ENCODE measurements at places on chromosomes 16 and 17. TPM values are rescaled to one million over a fixed set of nuclear protein-coding genes. Genes with fewer than 3 reads are reported as not detected.

The NPIPB2 gene
- 28.1 TPM for total RNA-seq

The CCL8 gene
- not detected for total RNA-seq

The EFCAB13 gene
- total RNA-seq: 1.2 TPM

The ZNF385C gene
- total RNA-seq: not detected

The CD300C gene
- total RNA-seq: not detected

The KRTAP2-1 gene
- not detected for total RNA-seq

The NACA2 gene
- not detected for total RNA-seq

GRCh38 chr16:66569827-66570405, 3.7 kb downstream of the CMTM1 start:
- no peaks in the 10 kb centered on the region for H3K36me3 ChIP-seq
- H3K27ac ChIP-seq: no peak overlapping the region
- no peak for DNase-seq

DNA sequence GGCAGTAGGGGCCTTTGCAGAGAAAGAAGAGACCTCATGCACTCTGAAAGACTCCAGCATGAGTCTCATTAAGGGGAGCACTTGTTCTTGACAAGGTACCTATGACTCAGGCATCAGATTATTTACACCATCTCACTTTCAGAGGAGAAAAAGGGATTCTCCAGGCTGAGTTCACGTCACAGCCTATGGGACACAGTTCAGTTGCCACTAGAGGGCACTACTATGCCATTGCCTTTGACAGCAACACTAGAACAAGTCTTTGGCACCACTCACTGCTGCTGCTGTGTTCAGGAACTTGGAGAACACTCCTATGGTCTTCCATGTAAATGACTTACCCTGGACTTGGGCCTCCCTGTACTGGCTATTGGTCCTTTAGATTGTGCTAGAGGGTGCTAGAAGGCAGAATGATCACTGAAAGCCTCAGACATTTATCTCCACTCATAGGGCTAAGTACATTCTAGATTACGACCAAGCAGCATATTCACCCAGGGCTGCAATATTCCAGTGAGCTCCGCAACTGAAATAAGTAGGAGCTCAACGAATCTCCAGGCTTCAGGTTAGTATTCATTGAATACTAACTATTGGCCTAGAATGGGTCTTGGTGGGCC, 225.1 kb upstream of the CA10 start:
- no peak for DNase-seq
- H3K36me3 ChIP-seq: no peaks in the 10 kb centered on the region
- H3K27me3 ChIP-seq: no peaks in the 10 kb centered on the region

DNA sequence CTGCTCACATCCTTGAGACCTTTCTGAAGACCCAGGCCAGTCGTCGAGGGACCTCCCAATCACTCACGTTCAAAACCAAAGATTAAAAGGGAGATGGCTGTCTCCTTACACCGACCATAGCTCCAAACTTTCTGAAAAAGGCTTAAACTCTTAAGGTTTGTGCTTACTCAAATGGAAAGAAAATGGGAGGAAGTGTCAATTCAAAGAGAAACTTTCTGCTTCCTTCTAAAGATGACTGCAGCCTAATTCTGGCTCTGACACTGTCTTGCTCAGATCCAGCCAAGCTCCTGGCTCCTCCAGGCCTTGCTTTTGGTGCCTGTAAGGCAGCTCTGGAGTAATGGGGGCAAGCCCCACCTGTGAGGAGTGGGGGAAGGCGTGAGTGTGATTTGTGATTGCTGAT, 54.9 kb upstream of the WSB1 start:
- DNase-seq: no peak
- no peak overlapping the region for H3K4me3 ChIP-seq
- peaks cover 9% of the 10 kb centered on the region for H3K4me1 ChIP-seq
- H3K27me3 ChIP-seq: no peaks in the 10 kb centered on the region
- no peak overlapping the region for H3K27ac ChIP-seq

DNA sequence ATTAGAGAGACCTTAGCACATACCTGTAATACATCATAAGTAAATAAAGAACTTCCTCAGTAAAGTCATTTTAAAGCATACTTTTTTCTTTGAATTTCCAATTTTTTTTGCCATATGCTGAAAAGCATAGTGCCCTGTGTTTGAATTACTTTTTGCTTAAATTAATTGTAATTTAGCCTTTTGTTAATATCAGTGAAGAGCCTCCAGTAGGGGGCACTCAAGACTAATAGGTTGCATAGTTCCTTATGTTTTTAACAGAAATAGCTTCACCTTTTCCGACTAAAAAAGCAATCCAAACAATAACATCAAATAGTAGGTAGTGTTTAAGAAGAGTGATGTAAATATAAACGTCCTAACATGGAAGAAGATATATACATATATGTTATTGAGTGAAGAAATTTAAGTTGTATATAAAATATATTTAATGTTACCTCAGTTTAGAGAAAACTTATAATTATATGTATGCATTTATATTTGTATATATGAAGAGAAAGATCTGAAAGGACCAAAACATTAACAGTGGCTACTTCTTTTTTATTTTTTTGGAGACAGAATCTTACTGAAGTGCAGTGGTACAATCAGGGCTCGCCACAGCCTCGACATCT, 18.6 kb downstream of the RAD51C start:
- no peak overlapping the region for H3K4me3 ChIP-seq
- no peaks in the 10 kb centered on the region for H3K27me3 ChIP-seq
- H3K4me1 ChIP-seq: no peaks in the 10 kb centered on the region
- no peak overlapping the region for H3K27ac ChIP-seq
- H3K36me3 ChIP-seq: peaks cover 22% of the 10 kb centered on the region

- H3K27ac ChIP-seq: no peak overlapping the region
- DNase-seq: peak; percentile 73
- H3K4me3 ChIP-seq: no peak overlapping the region
- no peaks in the 10 kb centered on the region for H3K36me3 ChIP-seq
- H3K27me3 ChIP-seq: no peaks in the 10 kb centered on the region
- H3K4me1 ChIP-seq: no peaks in the 10 kb centered on the region
Measured at GRCh38 chr17:42067371-42068091, 17.1 kb upstream of the C17orf113 start.

DNA sequence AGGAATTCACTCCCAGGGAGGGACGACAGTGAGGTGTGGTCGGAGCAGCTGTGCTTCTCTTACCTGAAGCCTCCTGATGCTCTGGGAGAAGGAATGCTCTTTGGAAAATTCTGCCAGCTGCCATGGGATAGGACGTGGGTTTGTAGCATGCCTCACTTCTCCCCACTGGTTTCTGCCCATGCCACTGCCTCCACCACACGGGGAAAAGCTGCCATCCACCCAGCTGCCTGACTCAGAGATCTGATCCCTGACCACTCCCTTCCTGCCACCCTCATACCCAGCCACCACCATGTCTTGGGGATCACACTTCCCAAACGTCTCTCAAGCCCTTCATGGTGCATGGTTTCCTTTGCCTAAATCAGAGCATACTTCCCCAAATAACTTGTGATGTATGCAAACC, 80.0 kb downstream of the CPPED1 start:
- DNase-seq: no peak
- no peak overlapping the region for H3K27ac ChIP-seq
- H3K36me3 ChIP-seq: peaks cover 5% of the 10 kb centered on the region
- no peaks in the 10 kb centered on the region for H3K27me3 ChIP-seq
- H3K4me3 ChIP-seq: no peak overlapping the region

DNA sequence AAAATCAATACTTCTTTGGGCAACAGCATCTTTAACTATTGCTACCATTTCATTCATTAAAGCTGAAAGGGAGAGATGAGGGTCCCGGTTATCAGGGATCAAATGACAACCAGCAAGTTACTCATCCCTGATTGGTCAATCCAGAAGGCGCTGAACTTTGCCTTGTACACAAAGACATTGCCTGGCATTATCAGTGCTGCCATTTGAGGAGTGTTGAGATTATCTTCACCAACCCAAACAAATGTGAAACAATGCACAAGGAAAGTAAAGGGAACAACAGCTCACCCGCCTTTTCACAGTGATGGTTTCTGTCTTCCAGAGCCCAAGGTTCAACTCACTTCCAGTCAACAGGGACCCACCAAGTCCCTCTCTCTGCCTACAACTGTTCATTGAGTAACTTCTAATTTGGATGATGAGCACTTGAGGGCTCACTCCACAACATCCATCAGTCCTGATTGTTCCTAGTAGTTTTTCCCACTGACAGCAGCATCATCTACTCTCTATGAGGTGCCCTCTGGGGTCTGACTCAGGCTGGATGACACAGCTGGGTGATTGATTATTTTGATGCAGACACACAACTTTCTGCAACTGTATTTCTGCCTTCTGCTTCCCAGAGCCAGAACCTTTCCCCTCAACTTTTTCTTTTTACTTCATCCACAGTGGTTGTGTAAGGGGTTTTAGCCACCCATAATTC, 32.0 kb downstream of the LYRM9 start:
- no peaks in the 10 kb centered on the region for H3K27me3 ChIP-seq
- H3K4me3 ChIP-seq: no peak overlapping the region
- H3K4me1 ChIP-seq: no peaks in the 10 kb centered on the region

DNA sequence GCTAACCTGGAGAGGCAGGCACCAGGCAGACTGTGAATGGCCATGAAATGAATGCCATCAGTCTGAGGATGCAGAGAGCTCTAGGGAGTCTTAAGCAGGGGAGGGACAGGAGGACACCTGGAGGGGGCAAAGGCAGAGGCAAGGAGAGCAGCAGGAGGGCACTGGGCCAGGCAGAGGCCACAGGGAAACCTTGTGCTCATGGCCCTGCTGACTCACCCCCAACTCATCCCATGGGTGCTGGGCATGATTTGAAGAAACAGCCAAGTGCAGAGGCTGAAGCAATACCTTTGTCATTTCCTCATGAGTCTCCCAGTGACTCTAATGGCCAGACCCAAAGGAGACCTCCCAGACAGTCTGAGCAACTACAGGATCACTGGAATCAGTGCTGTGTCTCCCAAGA, 141.4 kb downstream of the TMEM132E start:
- H3K36me3 ChIP-seq: no peaks in the 10 kb centered on the region
- no peaks in the 10 kb centered on the region for H3K27me3 ChIP-seq
- no peak overlapping the region for H3K27ac ChIP-seq
- H3K4me1 ChIP-seq: no peaks in the 10 kb centered on the region
- no peak for DNase-seq
- no peak overlapping the region for H3K4me3 ChIP-seq

DNA sequence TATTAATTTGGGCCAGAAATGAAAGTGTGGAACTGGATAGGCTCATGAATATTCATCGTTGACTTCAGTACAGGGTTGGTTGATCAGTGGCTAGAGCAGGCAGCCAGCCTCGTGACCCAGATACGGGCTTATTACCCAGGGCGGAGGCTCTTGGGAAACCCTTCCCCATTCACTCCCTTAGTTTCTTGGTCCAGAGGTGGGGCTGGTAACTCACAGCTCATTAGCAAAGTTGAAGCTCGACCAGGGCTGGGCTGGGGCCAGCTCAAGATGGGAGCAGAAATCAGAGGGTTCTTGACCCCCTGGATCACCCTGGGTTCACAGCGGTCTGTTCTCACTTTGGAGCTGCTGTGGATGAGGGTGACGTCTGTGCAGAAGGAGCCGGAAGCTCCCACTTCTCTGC, 44.6 kb upstream of the GSE1 start:
- H3K4me1 ChIP-seq: no peaks in the 10 kb centered on the region
- H3K27ac ChIP-seq: no peak overlapping the region
- no peak overlapping the region for H3K4me3 ChIP-seq
- H3K36me3 ChIP-seq: no peaks in the 10 kb centered on the region

DNA sequence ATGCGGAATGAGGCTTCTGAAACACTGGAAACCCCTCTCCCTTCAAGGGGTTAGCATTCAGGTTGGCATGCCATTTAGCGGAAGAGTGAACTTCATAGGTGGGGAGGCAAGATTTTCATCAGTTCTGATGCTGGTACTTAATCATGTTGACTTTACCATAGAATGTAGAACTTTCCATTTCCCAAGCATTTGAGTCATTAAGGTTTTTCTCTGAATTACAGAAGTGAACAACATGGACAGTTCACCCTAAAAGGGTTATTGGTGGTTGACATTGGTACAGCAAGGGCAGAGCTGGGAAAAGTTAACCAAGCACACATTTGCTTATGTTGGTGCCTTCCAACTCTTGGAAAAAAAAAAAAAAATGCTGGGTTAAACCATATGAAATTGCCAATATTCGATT, 39.1 kb downstream of the GAN start:
- DNase-seq: no peak
- H3K36me3 ChIP-seq: peaks cover 19% of the 10 kb centered on the region
- no peak overlapping the region for H3K4me3 ChIP-seq
- no peak overlapping the region for H3K27ac ChIP-seq

- no peak for DNase-seq
- no peaks in the 10 kb centered on the region for H3K27me3 ChIP-seq
- no peak overlapping the region for H3K27ac ChIP-seq
- H3K4me3 ChIP-seq: no peak overlapping the region
- no peaks in the 10 kb centered on the region for H3K36me3 ChIP-seq
Measured at GRCh38 chr17:67461876-67462275, 84.8 kb downstream of the PITPNC1 start.

DNA sequence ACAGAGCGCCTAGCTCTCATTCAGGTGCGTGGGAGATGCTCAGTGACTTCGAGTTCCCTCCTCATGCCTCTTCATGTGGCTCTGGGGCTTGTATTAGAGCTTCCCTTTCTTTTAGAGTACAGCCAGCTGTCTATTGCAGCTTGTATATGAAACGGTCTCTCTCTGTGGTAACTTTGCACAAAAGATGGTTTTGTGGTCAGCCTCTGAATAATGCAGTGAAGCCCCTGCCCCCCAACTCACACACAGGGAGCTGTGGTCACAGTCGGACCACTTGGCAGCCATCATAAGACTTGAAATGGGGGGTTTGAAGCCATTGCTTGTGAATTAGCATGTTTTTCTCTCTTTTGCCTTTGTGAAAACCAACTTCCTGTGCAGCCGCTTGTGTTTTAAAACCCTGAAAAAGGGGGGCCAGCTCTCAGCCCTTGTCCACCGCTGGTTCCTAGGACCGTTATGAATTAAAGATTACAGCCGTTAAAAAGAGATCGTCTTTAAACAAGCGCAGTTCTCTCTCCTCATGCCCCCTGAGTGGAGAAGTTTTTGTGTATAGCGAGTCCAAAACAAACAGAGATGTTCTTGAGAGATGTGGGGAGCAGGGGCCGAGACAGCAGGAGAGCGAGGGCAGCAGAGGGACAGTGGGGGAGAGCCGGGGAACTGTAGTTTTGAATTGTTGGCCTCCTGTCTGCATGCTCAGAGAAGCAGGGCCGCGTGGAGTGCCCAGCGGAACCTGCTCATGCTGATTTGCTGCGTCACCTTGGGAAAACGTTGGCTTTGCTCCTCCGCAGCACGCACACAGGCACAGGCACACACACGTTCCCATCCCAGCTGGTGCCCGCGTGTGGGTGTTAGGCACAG, 199.0 kb downstream of the MSI2 start:
- no peak for DNase-seq
- no peak overlapping the region for H3K4me3 ChIP-seq
- no peak overlapping the region for H3K27ac ChIP-seq
- no peaks in the 10 kb centered on the region for H3K4me1 ChIP-seq
- no peaks in the 10 kb centered on the region for H3K36me3 ChIP-seq
- no peaks in the 10 kb centered on the region for H3K27me3 ChIP-seq

GRCh38 chr17:79154951-79155585, 80.4 kb downstream of the ENGASE start:
- DNase-seq: no peak
- H3K4me3 ChIP-seq: no peak overlapping the region
- H3K4me1 ChIP-seq: no peaks in the 10 kb centered on the region
- H3K36me3 ChIP-seq: no peaks in the 10 kb centered on the region
- H3K27me3 ChIP-seq: no peaks in the 10 kb centered on the region
- no peak overlapping the region for H3K27ac ChIP-seq

GRCh38 chr16:30351586-30352419, 3.3 kb downstream of the CD2BP2 start:
- peak overlapping the region; percentile 95 for H3K27ac ChIP-seq
- H3K27me3 ChIP-seq: no peaks in the 10 kb centered on the region
- H3K4me1 ChIP-seq: peaks cover 42% of the 10 kb centered on the region
- peak; percentile 94 for DNase-seq
- H3K36me3 ChIP-seq: peaks cover 21% of the 10 kb centered on the region

Data from ascending aorta (tissue), 2 donors.